ENCODE measurements at places on chromosomes 2 and 18.

GRCh38 chr2:26913606-26913998, 56.8 kb upstream of the MAPRE3 start:
- no peak overlapping the region for H3K4me3 ChIP-seq
- no peaks in the 10 kb centered on the region for H3K4me1 ChIP-seq
- no peak overlapping the region for H3K27ac ChIP-seq
- DNase-seq = no peak

- DNase-seq = no peak
- H3K27ac ChIP-seq = no peak overlapping the region
- no peak overlapping the region for H3K4me3 ChIP-seq
- no peaks in the 10 kb centered on the region for H3K36me3 ChIP-seq
Measured at GRCh38 chr18:1916869-1917523, 654.3 kb downstream of the METTL4 start.

GRCh38 chr2:134815741-134816140, 22.7 kb upstream of the ACMSD start:
- no peak overlapping the region for H3K27ac ChIP-seq
- H3K27me3 ChIP-seq = peaks cover 4% of the 10 kb centered on the region
- no peak overlapping the region for H3K4me3 ChIP-seq
- H3K36me3 ChIP-seq = peaks cover 4% of the 10 kb centered on the region
- no peak for DNase-seq

DNA sequence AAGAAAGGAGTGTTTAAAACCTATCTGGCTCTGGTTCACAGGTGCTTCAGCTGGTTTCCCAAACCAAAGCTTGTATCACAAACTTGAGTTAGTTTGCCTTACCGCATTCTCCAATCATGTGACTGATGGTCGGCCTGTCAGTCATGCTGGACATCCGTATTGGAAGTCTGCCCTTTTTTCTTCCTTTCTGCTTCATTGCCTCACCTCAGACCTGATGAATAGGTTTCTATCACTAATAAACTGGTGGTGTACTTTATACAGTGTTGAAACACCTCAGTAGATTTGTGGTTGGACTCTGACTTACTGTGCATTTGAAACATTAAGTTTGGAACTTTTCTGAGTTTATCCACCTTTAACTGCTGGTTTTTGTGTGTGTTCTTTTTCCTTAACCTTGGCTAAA, 84.1 kb downstream of the R3HDM1 start:
- no peak for DNase-seq
- H3K4me1 ChIP-seq = no peaks in the 10 kb centered on the region
- H3K36me3 ChIP-seq = no peaks in the 10 kb centered on the region
- no peak overlapping the region for H3K4me3 ChIP-seq

GRCh38 chr2:237200462-237200861, 114.8 kb downstream of the COPS8 start:
- no peak for DNase-seq
- H3K27ac ChIP-seq = no peak overlapping the region
- no peak overlapping the region for H3K4me3 ChIP-seq

- DNase-seq = no peak
- H3K4me1 ChIP-seq = peaks cover 10% of the 10 kb centered on the region
- no peaks in the 10 kb centered on the region for H3K36me3 ChIP-seq
- H3K4me3 ChIP-seq = no peak overlapping the region
- H3K27ac ChIP-seq = no peak overlapping the region
- no peaks in the 10 kb centered on the region for H3K27me3 ChIP-seq
Measured at GRCh38 chr2:99971326-99971900, 171.0 kb downstream of the AFF3 start.

DNA sequence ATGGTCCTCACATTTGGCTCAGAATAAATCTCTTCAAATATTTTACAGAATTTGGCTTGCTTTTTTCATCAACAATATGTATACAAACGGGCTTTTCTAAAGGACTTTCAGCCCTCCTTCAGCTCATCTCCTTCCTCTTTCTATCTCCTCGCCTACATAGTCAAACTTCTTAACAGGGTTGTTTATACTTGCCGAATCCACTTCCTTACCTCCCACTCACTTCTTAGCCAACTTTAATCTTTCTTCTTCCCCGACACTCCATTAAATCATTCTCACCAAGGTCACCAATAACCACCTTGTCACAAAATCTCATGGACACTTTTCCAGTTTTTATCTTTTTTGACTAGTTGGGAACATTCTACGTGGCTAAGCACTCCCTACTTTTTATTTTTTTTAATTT, 325.2 kb downstream of the PLCL1 start:
- H3K36me3 ChIP-seq = no peaks in the 10 kb centered on the region
- H3K4me3 ChIP-seq = no peak overlapping the region
- no peak overlapping the region for H3K27ac ChIP-seq

GRCh38 chr2:168365094-168365621, 90.9 kb upstream of the CERS6 start:
- no peaks in the 10 kb centered on the region for H3K27me3 ChIP-seq
- no peaks in the 10 kb centered on the region for H3K4me1 ChIP-seq
- no peak for DNase-seq
- no peaks in the 10 kb centered on the region for H3K36me3 ChIP-seq
- H3K27ac ChIP-seq = no peak overlapping the region

GRCh38 chr2:221676566-221677172, 104.6 kb upstream of the EPHA4 start:
- H3K4me1 ChIP-seq = no peaks in the 10 kb centered on the region
- peaks cover 1% of the 10 kb centered on the region for H3K27me3 ChIP-seq
- no peaks in the 10 kb centered on the region for H3K36me3 ChIP-seq
- no peak for DNase-seq
- H3K4me3 ChIP-seq = no peak overlapping the region

DNA sequence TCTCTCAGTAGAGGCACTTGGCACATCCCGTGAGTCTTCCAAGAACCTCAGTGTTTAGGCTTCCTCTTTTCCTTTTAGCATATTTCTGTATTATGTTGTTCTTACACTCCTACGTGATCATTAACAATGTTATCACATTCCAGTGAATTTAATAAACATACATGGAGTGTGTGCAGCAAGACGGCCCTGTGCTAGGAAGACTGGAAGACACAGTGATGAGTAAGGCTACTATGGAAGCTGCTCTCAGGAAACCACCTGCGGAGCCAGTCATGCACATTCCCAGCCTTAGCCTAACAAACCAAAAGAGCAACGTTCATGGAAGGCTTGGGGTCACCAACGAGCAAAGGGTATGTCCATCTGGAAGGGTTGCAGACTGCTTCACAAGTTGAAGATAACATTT, 103.4 kb downstream of the ETAA1 start:
- no peaks in the 10 kb centered on the region for H3K36me3 ChIP-seq
- H3K27ac ChIP-seq = no peak overlapping the region
- DNase-seq = no peak
- H3K4me3 ChIP-seq = no peak overlapping the region
- H3K4me1 ChIP-seq = no peaks in the 10 kb centered on the region
- peaks cover 3% of the 10 kb centered on the region for H3K27me3 ChIP-seq

GRCh38 chr18:23721696-23722480, 32.6 kb downstream of the LAMA3 start:
- H3K4me1 ChIP-seq = peaks cover 2% of the 10 kb centered on the region
- no peaks in the 10 kb centered on the region for H3K36me3 ChIP-seq
- H3K4me3 ChIP-seq = no peak overlapping the region

DNA sequence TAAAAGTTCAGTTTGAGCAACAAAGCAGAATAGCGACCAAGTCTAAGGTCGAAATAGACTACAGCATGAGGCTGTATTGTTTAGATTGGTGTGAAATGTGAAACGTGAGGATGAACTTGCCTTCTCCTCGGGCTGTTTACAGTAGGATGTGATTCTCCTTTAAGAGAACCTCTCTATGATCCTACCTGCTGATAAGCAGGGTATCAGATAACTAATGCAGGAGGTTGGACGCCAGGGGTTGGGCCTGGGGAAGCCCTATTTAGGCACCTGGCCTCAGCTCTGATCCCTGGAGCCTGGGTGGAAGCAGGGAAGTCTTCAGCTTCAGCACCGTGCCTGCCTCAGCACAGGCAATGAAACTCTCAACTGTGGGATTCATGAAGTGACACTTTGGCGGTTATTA, 11.4 kb downstream of the CRYGD start:
- no peak overlapping the region for H3K4me3 ChIP-seq
- no peak for DNase-seq
- no peak overlapping the region for H3K27ac ChIP-seq
- H3K36me3 ChIP-seq = no peaks in the 10 kb centered on the region
- no peaks in the 10 kb centered on the region for H3K4me1 ChIP-seq
- peaks cover 4% of the 10 kb centered on the region for H3K27me3 ChIP-seq

GRCh38 chr2:48423376-48423775, 106.6 kb upstream of the STON1 start:
- peaks cover 13% of the 10 kb centered on the region for H3K4me1 ChIP-seq
- no peak overlapping the region for H3K27ac ChIP-seq
- no peaks in the 10 kb centered on the region for H3K36me3 ChIP-seq
- H3K27me3 ChIP-seq = peaks cover 5% of the 10 kb centered on the region

- peaks cover 7% of the 10 kb centered on the region for H3K27me3 ChIP-seq
- H3K27ac ChIP-seq = no peak overlapping the region
- DNase-seq = no peak
- H3K4me3 ChIP-seq = no peak overlapping the region
- no peaks in the 10 kb centered on the region for H3K4me1 ChIP-seq
Measured at GRCh38 chr2:33077844-33078243, 131.1 kb downstream of the LTBP1 start.

GRCh38 chr2:156356014-156356754, 23.7 kb upstream of the NR4A2 start:
- H3K4me3 ChIP-seq = no peak overlapping the region
- DNase-seq = no peak
- no peaks in the 10 kb centered on the region for H3K4me1 ChIP-seq
- no peaks in the 10 kb centered on the region for H3K27me3 ChIP-seq
- H3K27ac ChIP-seq = no peak overlapping the region

GRCh38 chr2:101677658-101678057, 19.8 kb upstream of the MAP4K4 start:
- no peak overlapping the region for H3K4me3 ChIP-seq
- no peaks in the 10 kb centered on the region for H3K27me3 ChIP-seq
- no peak overlapping the region for H3K27ac ChIP-seq
- H3K4me1 ChIP-seq = peaks cover 8% of the 10 kb centered on the region

GRCh38 chr2:236565879-236566402, 3.7 kb upstream of the ACKR3 start:
- no peaks in the 10 kb centered on the region for H3K27me3 ChIP-seq
- no peak overlapping the region for H3K27ac ChIP-seq
- H3K36me3 ChIP-seq = peaks cover 15% of the 10 kb centered on the region
- no peak overlapping the region for H3K4me3 ChIP-seq
- DNase-seq = no peak
- peaks cover 26% of the 10 kb centered on the region for H3K4me1 ChIP-seq

DNA sequence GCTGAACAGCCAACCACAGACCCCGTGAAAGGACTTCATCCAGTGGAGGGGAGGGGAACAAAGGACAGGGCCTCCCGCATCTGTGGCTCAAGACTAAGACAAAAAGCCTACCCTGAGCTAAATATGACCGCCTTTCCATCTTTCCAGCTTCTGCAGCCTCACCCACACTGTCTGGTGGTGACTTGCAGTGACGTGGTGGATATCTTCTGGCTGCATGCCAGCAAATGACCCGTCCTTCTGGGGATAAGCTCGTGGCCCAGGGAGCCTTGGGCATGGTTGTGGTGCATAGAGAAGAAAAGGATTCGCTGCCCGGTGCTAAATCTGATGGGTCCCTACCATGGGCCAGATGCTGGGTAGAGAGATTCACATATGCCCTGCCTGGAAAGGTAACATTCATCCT, 8.7 kb upstream of the NGEF start:
- H3K27me3 ChIP-seq = no peaks in the 10 kb centered on the region
- no peak overlapping the region for H3K4me3 ChIP-seq

GRCh38 chr2:100878000-100878791, 58.3 kb downstream of the NPAS2 start:
- DNase-seq = no peak
- no peak overlapping the region for H3K4me3 ChIP-seq
- no peaks in the 10 kb centered on the region for H3K36me3 ChIP-seq

GRCh38 chr2:227147023-227147422, 17.0 kb downstream of the COL4A4 start:
- H3K27me3 ChIP-seq = peaks cover 8% of the 10 kb centered on the region
- DNase-seq = no peak
- H3K4me1 ChIP-seq = no peaks in the 10 kb centered on the region
- H3K4me3 ChIP-seq = no peak overlapping the region
- no peak overlapping the region for H3K27ac ChIP-seq

GRCh38 chr2:65317841-65318240, 90.2 kb downstream of the ACTR2 start:
- no peak overlapping the region for H3K4me3 ChIP-seq
- no peak overlapping the region for H3K27ac ChIP-seq
- peaks cover 12% of the 10 kb centered on the region for H3K36me3 ChIP-seq
- H3K27me3 ChIP-seq = no peaks in the 10 kb centered on the region
- peaks cover 20% of the 10 kb centered on the region for H3K4me1 ChIP-seq

DNA sequence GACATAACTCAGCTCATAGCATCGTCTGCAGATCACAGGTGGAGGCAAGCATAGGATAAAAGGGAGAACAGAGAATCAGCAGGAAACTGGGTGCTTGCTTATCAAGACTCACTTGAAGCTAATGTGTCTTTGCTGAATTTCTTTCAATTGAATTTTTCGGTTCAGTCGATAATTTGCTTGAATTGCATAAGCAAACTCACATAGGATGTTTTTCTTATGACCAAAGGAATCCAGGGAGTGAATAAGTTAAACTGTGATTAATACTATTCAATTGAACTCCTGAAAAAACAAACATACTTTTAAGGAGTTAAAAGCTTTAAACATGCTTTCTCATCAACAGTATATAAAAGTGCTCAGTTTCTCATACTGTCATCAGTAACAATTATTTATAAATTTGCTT, 707.1 kb upstream of the ACVR2A start:
- H3K27ac ChIP-seq = no peak overlapping the region
- H3K27me3 ChIP-seq = no peaks in the 10 kb centered on the region
- no peak for DNase-seq

Data from activated CD8-positive, alpha-beta T cell treated with anti-CD3 and anti-CD28 coated beads for 36 hours (primary cell).